MG63 (cell line): ENCODE measurements at places on chromosomes 6 and 20. TPM values are rescaled to one million over a fixed set of nuclear protein-coding genes. Genes with fewer than 3 reads are reported as not detected.

The SSTR4 gene
- total RNA-seq = not detected in 2 replicates

The FABP7 gene
- not detected in 2 replicates for total RNA-seq

The FBXO30 gene
- 4.1 and 6.2 TPM in 2 replicates for total RNA-seq

The GJA10 gene
- total RNA-seq = not detected in 2 replicates

The GPR6 gene
- total RNA-seq = not detected in 2 replicates

The XKR7 gene
- not detected in 2 replicates for total RNA-seq

The UBE2V1 gene
- total RNA-seq = 23.3 and 29.6 TPM in 2 replicates

The LY6G6D gene
- not detected in 2 replicates for total RNA-seq

The LHFPL5 gene
- not detected in 2 replicates for total RNA-seq

The RIN2 gene
- total RNA-seq = 14.3 and 15.2 TPM in 2 replicates

The TNFRSF6B gene
- total RNA-seq = not detected in 2 replicates

The DPPA5 gene
- total RNA-seq = not detected in 2 replicates

The SNPH gene
- total RNA-seq = 3.4 and 5.9 TPM in 2 replicates

The TRIM31 gene
- total RNA-seq = not detected in 2 replicates

The SLC35D3 gene
- total RNA-seq = not detected in 2 replicates

The OR2H2 gene
- total RNA-seq = not detected in 2 replicates

The RAET1G gene
- total RNA-seq = 3.2 TPM in 1 of 2 replicates, not detected in the other

The DDX43 gene
- not detected in 2 replicates for total RNA-seq

The EYS gene
- total RNA-seq = not detected in 2 replicates
